ENCODE measurements at places on chromosomes 7 and 10.
A peak's percentile ranks its signal among the peaks of the same experiment; 100 is the strongest.

DNA sequence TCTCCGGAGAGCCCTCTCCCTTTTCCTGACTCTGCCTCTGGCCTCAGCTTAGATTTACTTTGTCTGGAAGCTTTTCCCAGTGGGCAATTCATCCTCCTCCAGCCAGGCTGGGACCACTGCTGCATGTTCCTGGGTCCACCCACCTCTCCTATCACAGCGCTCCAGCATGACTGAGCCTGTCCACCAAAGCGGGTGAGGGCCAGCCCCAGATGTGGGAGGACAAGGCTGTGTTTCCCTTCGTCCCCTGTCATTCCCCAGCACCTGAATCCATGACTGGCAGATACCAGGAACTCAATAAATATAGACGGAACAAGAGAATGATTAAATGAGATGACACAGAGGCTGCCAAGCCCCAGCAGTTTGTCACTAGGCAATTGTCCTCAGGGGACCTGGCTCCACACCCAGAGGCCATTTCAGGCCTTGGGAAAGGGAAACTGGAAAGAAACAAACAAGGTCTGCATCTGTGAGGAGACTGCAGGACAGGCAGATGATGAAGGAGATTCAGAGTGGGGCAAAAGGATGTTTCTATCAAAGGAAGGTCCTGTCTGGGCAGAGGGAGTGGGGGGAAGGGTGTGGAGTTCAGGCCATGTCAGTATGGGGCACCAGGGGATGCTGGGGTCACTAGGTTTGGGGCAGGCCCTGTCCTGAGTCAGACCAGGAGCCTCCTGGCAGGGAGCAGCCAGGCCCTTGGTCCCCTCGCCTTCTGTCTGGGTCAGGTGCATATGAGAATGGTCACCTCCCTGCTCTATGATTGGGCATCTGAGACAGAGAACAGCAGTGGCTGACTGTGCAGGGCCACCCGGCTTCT lies 576.4 kb downstream of the GRID1 start:
- no peak for DNase-seq

- DNase-seq = no peak
Observed at GRCh38 chr7:68892236-68892635, 706.0 kb upstream of the AUTS2 start.

GRCh38 chr7:11343818-11344413 lies 370.2 kb downstream of the PHF14 start:
- peak; percentile 9 for DNase-seq

DNA sequence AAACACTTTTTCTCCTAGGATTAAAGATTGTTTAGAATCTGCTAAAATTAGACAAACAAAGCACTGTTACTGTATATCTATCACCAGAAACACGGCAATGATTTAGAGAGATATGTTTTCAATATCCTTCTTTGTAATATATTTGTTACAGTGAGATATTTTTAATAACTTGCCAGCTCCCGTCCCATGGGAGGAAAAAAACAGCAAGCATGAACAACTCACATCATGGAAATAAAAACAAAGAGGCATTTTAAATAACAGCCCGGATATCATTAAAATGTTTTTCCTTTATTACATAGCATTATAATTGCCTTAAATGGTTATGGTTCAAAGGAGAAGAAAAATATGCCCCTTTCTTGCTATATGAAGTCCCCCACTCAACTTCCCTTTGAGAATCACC lies 272.1 kb downstream of the BMPER start:
- no peak for DNase-seq

- DNase-seq = no peak
Observed at GRCh38 chr10:116311706-116312490, 12.3 kb upstream of the CCDC172 start.

DNA sequence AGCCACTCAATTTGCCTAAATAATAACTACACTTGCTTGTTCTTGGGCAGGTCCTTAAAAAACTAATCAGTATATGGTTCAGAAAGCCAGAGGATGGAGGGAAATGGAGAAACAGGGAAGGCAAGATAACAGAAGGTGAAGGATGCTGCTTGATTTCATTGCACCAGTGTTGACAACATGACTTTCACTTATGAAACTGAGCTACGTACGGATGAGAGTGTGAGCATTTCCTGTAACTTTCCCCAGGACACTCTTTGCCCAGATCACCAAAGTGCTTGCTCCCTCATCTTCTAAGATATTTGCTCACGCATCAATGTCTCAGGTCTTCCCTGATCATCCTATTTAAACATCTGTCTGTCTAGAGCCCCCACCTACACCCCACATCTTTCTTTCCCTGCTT lies 37.4 kb downstream of the SLC35B4 start:
- no peak for DNase-seq

- DNase-seq = no peak
Observed at GRCh38 chr10:106107706-106108105, 1056.8 kb downstream of the SORCS1 start.

DNA sequence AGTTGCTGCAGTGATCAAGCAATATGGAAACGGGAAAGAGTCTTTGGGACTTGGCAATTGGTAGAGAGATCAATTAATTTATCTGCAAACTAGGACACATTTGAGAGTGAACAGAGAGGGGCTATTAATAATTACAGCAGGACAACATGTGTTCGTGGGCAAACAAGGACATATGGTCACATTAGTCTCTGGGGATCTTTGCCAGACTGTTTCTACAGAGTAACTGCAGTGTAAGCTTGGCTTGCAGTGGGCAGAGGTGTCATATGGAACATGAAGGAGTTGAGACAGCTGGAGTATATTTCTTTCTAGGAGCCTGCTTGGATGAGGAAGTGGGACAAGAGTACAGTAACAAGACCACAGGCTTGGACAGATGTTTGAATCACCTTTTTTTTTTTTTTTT lies 232.1 kb upstream of the LYZL1 start:
- DNase-seq = no peak

GRCh38 chr7:26200038-26200443 lies 505 bp downstream of the HNRNPA2B1 start:
- DNase-seq = no peak

GRCh38 chr7:43785420-43785819 lies 26.9 kb downstream of the BLVRA start:
- no peak for DNase-seq

- no peak for DNase-seq
Observed at GRCh38 chr7:155811560-155811894, 736 bp downstream of the SHH start.

DNA sequence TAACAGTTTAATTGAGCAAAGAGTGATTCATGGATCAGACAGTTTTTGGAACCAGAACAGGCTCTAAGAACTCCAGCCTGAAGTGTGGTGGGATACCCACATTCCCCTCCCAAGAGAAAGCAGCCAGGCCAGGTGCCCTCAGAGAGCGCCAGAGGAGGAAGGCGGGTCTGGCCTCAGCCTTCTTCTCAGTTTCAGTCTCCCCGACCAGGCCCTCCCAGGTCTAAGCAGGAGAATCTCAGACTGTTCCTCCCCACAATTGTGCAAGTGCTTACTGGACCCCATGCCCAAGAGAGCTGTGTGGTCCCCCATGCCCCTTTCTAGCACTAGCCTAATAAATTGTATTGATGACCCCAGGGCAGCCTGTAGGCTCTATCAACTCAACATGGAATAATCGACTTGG lies 25.6 kb downstream of the PPIF start:
- DNase-seq = no peak

DNA sequence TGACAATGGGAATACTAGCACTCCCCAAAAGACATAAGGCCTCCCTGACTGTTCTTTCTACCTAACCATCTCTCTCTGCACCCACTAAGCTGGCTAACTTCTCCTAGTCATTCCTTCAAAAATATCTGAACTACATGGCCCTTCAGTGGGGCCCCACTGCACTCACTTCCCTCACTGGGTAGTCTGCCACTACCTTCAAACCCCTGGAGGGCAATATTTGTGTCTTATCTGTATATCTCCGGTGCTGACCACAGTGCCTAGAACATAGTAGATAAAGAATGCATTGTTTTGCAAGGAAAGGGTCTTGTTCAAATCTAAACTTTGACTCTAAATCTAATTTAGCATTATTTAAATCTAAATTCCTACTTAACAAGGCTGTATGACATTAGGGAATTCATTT lies 44.3 kb downstream of the CACUL1 start:
- no peak for DNase-seq

GRCh38 chr10:32239769-32240168 lies 107.2 kb downstream of the EPC1 start:
- no peak for DNase-seq

DNA sequence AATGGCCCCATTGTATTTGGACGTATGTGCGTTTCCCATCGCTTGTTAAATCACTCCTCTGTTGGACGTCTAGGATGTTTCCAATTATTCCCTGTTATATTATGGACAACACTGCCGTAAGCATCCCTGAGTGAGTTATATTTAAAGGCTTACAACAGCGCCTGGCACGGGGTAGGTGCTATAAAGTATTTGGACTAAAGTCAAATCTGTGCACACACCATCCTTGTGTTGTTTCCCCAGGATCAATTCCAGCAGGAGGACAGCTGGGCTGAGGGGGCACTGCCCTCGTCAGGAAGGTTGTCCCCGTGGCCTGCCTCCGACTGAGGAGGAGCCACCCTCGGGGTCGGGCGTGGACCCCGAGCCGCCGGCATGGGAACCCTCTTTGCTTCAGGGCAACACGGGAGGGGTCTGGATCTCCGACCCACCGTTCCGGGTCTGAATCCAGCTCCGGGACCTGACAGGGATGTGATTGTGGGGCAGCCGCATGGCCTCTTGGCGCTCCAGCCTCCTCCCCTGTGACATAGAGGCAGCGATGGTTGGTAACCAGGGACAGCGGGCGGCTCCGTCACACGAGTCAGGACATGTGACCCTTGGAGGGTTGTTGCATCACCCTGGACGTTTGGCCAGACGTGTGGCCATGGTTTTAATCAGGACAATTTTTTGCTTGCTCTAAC lies 1.5 kb upstream of the JAKMIP3 start:
- no peak for DNase-seq

DNA sequence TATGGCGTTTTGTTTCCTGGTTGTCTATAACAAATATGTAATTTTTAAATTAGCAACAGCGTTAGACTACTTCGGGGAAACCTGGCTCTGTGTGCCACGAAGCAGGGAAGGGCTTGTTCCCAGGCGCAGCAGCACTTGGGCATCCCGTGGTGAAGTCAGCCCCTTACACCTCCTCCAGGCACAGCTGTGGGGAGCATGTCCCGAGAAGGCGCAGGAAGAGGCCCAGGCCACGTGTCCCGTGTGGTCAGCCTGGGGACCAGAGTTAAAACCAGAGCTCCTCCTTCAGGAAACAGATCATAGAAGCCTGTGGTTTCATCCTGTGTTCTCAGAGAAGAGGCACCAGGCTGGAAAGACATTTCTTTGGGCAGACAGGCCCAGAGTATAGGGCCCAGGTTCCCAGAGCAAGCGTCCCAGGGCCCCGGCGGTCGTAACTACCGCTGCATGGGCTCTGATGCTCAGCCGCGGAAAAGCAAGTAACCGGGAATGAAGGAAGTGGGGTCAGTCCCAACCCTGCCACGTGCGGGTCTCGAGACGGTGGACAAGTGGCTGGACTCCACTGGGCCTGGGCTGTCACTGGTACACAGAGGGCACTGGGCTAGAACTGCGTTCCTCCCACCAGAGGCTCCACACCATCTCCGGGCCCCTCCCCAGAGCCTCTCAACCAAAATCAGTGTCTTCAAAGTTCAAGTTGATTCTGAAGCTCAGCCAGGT lies 7.1 kb downstream of the NUDT1 start:
- DNase-seq = peak; percentile 89

- no peak for DNase-seq
Observed at GRCh38 chr10:36634916-36635315, 490.5 kb upstream of the ANKRD30A start.

DNA sequence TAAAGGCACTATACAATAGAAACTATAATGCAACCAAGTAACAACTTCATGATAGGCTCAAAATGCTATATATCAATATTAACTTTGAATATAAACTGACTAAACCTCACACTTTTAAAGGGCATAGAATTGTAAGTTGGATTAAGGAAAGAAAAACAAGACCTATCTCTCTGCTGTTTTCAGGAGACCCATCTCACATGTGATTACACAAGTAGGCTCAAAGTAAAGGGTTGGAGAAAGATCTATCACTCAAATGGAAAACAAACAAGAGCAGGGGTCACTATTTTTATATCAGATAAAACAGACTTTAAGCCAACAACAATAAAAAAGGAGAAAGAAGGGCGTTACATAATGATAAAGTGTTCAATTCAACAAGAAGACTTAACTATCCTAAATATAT lies 155.5 kb downstream of the CDK14 start:
- no peak for DNase-seq

- DNase-seq = no peak
Observed at GRCh38 chr7:126079151-126079550, 1149.5 kb upstream of the POT1 start.

DNA sequence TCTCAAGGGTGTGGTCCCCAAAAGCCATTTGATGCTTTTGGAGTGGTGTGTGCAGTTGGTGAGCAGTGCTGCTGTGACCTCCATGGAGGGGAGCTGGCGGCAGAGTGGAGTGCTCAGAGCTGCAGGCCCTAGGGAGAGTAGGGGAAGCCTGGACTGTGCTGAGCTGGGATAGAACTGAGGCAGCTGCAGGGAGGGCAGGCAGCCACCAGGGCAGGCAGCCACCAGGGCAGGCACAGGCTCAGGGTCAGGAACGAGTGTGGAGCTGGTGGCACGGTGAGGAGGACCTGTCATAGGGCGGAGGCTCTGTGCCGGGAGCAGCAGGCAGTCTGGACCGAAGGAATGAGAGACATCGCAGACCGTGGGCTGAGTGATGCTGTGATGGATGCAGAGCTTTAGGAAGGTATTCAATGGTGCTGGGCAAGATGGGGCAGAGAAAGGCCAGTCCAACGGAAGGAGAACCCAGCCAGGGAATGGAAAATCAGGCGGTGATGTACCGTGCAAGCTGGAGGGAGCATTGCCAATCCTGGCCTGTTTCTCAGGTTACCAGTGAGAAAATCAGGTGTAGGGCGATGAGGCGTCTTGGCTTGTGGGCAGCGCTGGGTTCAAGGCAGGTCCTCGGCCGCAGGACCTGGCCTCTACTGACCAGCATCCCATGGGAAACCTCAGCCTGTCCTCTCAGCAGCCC lies 152.6 kb downstream of the CAMK1D start:
- DNase-seq = no peak

DNA sequence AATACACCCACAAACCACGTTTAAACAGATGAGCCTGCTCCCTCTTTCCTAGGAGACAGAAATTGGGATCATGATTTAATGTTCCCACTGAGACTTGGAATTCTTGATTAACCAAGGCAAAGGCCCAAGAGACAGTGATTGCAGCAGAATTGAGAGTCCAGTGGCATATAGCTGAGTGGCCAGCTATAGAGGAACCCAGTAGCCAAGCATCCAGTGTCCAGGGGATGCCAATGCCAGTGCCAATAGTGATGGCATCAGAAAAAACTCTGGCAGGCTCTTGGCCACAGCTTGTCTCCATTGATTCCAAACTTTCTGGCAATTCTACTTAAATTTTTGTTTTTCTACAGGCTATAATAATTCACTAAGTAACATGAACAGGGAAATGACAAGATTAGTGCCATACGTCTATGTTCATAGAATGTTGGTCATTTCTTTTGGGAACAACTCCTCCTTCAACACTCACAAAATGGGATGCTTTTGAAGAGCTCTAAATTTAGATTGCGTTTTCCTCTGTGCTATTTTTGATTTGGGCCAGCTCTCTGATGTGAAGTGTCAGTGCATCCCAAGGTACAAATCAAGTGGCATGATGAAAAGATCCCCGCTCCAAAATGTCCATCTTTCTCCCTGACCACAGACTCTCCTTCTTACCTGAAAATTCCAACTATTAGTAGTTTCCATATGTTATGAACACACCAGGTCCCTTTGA lies 83.1 kb upstream of the A1CF start:
- DNase-seq = no peak
